ENCODE measurements at places on chromosomes 1 and 21. TPM values are rescaled to one million over a fixed set of nuclear protein-coding genes. Genes with fewer than 3 reads are reported as not detected.

GRCh38 chr1:55445416-55445815 is 230.3 kb upstream of the USP24 start:
- DNase-seq, result no peak

DNA sequence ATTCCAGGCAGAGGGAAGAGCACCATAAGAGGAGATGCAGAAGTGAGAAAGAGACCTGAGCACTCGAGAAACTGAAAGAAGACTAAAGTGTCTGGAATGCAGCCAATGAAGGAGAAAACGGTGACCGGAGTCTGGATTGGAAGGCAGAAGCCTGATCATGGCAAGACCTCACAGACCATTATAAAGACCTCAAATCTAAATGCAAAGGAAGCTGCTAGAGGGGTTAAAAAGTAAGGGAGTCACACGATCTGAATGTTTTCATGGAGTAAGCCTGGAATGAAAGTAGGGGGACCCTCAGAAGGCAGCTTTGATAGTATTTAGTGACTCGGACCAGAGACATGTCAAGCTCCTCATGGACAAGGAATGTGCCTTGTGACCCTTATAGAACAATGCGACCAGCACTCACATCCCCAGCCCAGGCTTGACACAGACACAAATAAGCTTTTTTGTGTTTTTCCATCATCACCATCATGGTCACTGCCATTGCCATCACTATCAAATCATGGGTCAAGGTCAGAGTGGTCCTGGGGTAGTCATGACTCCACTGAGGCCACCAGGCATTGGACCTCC is 183.6 kb downstream of the SEC16B start:
- no peak for DNase-seq

- DNase-seq, result peak; percentile 13
These were observed at the start of gene SMPDL3B for GRCh38 chr1:27934818-27935549. TSS of gene SMPDL3B (plus strand) at chr1:27935000. CDS start at chr1:27935184, 184 bp downstream.

DNA sequence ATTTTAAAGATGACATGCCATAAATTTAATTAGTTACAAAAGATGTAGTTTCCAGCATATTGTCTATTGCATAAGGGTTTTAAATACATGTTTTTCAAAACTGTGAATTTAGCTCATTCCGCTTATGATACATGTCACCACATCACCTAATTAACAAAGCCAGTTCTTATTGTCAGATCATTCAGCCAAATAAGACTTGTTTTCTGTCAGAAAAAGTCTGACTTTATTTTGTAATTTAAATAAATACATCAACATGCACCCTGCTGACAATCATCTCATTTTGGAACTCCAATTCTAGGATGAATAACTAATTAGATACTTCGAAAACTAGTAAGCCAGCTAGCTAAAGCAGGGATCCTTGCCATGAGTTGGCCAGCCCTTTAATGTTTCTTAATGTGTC is 110.9 kb upstream of the APP start:
- no peak for DNase-seq

DNA sequence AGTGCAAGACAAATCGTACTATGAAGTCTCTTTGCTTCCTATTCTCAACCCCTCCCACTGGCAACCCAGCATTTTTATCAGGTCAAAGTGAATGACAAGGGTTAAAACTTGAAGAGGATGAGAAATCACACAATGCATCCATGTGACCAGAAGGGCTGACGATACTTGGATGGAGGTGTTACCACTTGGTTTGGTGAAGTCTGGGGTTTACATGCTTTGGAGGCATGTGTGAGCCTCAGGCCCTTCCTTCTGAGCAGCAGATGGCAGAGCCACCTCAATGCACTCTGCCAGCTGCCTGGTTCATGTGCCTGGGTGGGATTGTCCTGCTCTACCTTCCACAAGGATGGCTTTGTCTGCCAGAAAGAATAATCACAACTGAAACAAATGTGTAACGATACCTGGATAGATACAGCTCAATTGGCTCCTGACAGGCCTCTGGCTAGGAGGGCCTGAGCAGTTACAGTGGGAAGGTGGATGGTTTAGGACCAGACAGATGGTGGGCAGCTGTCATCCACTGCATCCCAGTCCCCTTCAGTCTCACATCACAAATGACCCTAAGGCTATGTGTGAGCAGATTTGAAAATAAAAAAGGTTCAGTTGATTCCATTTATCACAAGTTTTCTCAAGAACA is 51.5 kb upstream of the CNIH3 start:
- DNase-seq, result no peak

GRCh38 chr21:42022091-42022430 is 11.9 kb upstream of the ZBTB21 start:
- no peak for DNase-seq

- DNase-seq, result peak; percentile 57
These were observed 243.6 kb downstream of the TM2D1 start for GRCh38 chr1:61481315-61481715.

Gene DENND1B
- 16.1 TPM for total RNA-seq

All from A172 (cell line).